Activated T-helper 2 cell treated with anti-CD3 and anti-CD28 coated beads, Interferon-gamma antibody, Interleukin-2, Interleukin-4, amounts not matched to agents 10 μg/mL and 5 μg/mL and 100 μg/mL, durations not matched to agents 14 hours and 24 hours and 36 hours (primary cell): ENCODE measurements at places on chromosomes 3 and 15.

DNA sequence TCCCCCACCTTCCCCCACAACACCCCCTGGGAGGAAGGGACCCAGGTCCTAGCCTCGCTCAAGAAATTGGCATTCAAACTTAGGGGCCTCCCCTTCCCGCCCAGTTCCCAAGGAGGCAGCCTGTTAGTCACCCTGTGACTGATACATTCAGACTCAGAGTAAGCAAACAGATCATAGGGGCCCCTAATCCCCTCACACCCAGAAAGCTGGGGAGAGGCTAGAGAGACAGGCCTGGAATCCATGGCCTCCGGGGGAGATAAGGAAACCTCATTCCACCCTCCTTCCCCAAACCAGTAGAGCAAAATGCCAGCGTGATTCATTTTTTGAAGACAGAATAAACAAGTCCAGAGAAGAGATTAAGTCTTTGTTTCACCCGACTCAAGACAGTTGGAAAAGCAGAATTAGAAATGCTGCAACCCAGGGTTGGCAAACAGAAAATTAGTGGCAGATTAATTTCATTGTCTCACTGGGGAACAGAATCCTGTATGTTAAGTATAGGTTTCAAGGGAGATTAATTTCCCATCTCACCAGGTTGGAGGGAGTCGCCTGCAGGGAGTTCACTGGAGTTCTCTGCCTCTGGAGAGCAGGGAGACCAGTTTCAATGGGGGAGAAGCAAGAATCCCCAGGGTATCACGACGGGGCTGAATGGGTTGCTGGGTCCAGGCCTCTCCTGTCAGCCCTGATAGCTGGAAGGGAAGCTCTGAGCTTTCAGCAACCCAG is 268.3 kb downstream of the UACA start:
- no peak for DNase-seq

- DNase-seq, result no peak
Measured at GRCh38 chr3:196694941-196695848, 16.9 kb downstream of the CEP19 start.

DNA sequence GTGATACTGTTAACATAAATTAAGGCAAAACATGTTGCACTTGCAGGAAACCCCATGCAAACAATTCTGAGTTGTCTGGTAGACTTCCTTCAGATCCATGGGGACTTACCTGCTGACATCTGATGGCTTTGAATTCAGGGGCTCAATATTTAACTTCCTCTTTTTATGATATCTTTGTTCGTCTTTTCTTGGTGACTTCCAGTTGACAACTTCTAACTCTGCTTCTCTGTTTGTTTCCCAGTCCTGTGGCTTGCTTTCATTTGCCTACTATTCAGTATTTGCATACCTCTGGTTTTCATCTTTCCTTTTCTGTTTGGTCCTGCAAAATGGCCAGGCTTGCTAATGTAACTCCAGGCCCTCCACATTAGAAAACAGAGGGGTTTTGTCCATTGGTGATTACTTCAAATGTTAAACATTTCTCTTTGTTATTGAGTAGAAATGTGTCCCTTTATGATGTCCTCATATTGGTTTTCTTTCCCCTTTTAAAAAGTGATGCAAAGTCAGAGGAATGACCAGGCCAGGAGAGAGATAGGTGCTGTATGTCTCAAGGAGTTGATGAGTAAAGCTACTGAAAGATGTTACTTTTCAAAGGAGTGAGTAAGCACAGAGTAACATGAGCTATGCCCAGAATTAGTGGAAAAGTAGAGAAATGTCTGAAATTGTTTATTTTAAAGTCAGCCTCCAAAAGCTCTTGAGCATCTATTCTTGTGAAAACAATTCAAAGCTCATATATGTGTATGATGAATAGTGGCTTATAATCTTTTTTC is 335.9 kb downstream of the LPP start:
- no peak for DNase-seq

DNA sequence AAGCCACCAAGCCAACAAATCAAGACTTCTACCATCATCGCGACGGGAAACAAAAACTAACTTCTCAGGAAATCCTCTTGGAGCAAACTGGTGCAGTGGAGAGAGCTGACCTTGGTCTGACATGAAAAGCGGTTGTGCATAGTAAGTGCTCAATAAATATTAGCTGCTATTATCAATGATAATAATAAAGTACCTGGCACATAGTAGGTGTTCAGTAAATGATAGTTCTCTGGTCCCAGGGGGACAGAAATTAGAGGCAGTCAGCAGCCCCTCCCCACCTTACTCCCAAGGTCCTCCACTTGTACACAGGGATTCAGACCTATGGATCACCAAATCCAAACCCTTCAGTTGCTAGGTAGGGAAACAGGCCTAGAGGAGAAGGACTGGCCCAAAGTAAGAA is 6.0 kb upstream of the CSK start:
- DNase-seq, result no peak
